ENCODE measurements at places on chromosomes 1 and 21.

DNA sequence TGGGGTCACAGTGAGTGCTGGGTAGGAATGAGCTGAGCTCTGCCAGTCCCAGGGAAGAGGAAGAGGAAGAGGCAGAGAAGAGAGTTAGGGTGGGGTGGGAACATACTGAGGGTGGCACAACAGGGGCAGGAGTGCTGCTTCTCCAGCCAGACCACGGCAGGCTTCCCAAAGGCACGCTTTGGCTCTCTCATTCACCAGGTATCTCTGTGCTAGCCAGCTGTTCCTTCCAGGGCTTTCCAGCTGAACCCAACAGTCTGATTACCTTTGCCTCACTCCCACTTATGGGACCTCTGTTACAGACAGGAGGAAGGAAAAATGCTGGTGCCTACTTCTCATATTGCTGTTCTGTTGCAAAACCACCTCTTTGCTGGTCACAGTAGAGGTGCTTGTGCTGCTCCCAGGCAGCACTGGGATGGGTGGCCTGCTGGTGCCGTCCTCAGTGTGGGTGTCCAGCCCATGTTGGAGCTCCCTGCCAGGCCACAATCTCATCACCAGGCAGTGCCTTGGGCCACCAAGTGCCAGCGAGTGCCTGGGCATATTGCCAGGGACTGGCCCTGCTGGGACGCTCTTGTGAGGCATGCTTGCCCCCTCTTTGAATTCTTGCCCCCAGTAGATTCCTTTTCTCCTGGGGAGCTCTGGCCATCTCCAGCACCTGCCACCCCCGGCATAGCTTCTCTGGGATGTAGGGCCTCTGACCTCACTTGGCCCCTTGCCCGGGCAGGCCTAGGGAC, 2.1 kb downstream of the ADORA1 start:
- DNase-seq, result peak; percentile 58

GRCh38 chr1:110717179-110717578, 42.4 kb upstream of the KCNA3 start:
- DNase-seq, result no peak

- no peak for DNase-seq
Observed at GRCh38 chr1:3121401-3122210, 52.6 kb downstream of the PRDM16 start.

- no peak for DNase-seq
Observed at GRCh38 chr1:56123826-56124225, 455.5 kb downstream of the PLPP3 start.

- DNase-seq, result no peak
Observed at GRCh38 chr1:44057293-44057692, 26.0 kb upstream of the SLC6A9 start.

DNA sequence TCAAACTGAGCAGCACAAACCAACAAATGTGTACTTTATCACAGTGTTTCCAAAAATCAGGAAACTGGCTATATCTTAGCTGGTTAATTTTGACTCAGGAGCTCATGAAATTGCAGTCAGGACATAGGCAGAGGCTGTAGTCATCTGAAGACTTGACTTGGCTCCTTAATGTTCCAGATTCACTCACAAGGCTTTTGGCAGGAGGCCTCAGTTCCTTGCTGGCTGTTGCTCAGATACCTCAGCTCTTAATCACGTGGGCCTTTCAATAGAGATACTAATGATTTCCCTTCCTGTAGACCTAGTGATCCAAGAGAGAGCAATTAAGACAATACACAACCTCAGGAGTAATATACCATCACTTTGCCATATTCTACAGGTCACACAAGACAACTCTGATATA, 537.7 kb downstream of the BRINP3 start:
- DNase-seq, result no peak
